ENCODE measurements at places on chromosomes 4 and X.

DNA sequence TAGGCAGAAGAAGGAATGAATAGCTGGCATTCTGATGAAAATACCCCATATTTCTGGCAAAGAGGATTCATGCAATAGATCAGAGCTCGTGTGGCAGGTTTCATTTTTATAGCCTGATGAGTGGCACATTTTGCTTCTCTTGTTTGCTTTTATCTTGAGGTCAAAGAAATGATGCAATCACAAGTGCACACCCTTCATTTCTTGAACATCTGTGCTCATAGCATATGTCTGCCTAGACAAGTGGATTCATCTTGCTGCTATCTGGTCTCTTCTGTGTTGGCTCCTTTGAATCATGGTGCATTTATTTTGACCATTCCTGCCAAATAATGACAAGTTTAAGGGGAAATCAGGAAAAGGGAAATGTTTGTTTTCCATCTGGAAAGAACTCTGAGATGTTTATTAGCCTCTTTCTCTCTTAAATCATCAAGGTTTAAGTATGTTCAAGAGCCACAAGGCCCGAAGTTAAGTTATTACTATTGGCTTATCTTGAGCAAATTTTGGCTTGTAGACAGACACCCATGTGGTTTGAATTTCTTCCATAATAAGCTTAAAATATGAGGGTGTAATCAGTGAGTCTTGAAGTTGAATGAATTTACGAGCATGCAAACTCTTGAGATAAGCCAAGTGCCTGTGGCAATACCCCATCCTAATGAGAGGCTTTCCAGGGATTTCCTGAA, 59.3 kb upstream of the HS3ST1 start:
- no peak for DNase-seq

GRCh38 chrX:63426519-63426918, 75.4 kb upstream of the SPIN4 start:
- no peak for DNase-seq

DNA sequence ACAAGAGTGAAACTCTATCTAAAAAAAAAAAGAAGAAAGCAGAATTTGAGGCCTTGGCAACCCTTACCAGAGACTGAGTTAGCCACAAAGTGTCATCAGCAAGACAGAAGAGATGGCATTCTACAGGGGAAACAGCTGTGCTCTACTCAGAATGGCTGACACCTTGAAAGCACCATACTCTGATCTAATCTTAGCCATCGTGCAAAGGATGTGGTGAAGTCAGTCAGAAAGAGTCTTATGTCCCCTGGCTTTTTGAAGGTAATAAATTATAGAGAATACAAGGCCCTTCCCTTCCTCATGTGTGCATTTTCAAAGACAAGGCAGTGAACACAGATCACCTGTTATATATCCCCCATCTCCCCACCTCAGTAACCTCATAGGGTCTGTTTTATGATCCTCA, 13.2 kb downstream of the CLNK start:
- no peak for DNase-seq

DNA sequence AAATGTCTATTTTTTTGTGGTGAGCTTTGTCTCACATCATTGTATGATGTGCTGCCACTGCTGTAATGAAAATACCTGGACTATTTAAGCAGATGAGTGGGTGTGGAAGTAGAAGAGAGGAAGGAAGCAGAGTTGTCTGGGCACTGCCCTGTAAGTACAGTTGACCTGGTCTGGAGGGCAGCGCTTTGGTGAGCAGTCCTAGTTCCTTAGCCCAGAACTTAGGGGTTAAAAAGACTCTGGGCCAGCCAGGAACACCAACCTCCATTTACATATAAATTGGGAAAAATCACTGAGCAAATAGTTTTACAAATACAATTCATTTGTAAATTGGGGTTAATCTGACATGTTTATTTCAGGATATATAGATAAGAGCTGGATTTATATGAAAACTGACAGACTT, 347.1 kb upstream of the FAT1 start:
- DNase-seq, result no peak

DNA sequence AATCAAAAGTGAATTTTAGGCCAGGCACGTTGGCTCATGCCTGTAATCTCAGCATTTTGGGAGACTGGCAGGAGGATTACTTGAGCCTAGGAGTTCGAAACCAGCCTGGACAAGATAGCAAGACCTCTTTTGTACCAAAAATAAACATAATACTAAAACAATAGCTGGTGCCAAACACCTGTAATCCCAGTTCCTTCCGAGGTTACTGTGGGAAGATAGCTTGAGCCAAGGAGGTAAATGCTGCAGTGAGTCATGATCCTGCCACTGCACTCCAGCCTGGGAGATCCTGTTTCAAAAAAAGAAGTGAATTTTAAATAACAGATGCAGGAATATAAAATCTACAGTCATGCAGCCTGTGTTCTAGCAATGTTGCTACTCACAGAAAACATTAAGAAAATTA, 488.3 kb downstream of the PPARGC1A start:
- no peak for DNase-seq

DNA sequence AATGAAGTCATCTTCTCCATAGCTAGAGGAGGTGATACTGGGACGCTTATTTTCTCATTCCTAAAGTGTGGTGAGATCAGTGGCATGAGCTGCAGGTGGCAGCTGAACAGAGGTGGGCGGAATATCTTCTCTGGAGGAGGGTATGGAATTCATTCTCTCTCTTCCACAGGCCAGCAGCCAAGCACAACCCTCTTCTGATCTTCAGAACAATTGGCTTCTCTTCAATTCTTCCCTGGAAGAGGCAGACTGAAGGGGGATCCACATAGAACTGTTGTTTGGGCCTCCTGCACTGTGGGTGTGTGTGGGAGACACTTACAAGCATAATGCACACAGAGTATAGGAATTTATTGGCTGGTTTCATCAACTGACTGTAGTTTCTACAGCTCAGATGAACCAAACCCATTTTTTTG, 180.4 kb upstream of the RASGEF1B start:
- no peak for DNase-seq

DNA sequence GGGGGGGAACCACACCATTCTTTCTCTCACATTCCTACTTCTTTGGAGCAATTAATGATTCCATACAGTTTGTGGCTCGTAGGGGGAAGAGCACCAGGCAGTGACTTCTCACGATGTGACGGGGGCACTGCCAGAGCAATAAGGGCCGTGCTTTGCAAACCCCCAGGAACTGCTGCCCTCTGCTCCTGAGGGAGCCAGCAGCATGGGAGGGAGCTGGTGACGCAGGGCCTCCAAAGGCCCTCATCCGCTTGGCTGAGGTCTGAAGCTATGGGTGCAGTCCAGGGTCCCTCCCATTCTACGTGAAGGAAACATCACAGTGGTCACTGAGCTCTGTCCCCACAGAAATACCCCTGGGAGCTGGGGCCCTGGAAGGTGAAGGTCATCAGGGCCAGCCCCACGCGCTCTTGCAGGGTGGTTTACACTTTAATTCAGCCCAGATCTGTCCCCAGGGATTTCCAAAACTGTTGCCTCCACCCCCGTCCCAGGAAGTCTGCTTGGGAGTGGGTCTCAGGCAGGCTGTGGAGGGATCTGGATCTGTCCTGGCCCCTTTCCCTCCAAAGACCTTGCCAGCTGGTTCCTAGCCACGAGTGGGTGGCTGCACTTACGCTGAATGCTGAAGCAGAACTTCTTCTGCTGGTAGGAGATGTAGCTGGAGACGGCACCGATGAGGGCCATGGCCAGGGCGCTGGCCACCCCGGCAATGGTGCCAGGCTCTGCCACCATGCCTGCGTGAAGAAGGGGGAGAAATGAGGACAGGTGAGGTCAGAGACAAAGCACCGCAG, 82.6 kb downstream of the MTMR1 start:
- no peak for DNase-seq

- no peak for DNase-seq
Observed at GRCh38 chr4:112604589-112604988, 32.1 kb downstream of the ZGRF1 start.

DNA sequence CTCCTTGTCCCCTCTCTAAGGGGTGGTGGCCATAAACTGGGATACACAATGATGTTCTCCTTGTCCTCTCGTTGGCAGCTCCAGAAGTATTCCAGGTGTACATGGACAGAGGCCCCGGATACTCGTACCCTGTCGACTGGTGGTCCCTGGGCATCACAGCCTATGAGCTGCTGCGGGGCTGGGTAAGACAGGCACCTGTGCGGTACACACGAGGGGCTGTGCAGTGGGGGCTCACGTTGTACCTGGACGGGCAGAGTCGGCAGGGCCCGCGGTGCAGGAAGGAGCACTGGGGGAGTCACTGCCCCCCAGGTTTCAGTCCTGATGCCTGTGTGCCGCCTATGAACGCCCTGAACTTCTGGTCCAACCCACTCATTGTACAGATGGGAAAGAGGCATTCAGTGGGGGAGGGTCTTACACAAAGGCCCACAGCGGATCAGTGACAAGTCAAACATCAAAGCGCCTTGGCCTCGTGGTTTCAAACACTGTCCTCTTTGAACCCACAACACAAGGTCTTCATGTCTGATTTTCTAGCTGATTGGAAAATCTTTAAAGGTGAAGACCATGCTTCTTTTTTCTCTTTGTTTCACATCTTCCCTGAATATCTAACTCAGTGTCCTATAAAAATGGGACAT, 261.6 kb downstream of the EVC2 start:
- DNase-seq, result no peak
